ENCODE measurements at places on chromosomes 6 and 20.

- no peak for DNase-seq
Observed at GRCh38 chr6:34315780-34316179, 67.0 kb upstream of the SMIM29 start.

DNA sequence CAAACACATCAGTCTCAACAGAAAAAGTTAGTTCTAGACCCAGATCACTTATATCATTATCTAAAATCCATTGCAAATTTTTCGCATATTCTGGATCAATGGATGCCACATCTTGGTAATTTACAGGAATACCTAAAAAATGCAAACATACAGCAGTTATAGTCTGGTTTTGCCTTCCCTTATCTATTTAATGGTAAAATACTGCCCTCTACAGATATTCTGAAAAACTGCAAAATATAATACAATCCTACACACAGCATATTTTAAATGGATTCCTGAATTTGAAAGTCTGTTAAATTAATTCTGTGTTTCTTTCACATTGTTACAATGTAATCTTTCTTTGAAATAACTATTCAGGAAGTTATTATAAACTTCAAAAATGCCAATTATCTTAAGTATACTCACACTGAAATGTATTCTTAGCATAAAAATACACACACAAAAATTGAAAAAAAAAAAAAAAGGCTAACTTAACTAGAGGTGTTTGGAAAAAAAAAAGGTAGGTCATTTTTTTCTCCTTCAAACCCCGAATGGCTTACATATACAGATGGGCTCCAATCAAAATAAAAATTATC, 88.4 kb downstream of the HACE1 start:
- no peak for DNase-seq

GRCh38 chr6:1630212-1630770, 20.6 kb downstream of the FOXC1 start:
- DNase-seq, result no peak

DNA sequence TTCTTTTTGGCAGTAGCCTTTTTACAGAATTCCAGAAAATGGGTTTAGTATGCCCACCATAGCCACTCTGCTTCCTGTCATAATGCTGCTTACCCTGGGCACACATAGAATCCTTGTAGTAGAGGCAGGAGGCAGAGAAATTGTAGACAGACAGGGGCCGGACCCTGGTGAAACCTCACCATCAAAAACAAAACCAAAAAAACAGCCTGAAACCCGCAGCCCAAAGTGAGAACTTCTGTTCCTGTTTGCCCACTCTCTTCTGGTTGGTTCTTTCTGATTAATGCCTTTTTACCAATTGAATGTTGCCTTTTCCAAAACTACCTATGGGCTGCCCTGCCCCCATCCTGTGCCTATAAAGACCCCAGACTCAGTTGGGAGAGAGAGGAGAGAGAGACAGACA, 188.2 kb downstream of the CDKAL1 start:
- no peak for DNase-seq

DNA sequence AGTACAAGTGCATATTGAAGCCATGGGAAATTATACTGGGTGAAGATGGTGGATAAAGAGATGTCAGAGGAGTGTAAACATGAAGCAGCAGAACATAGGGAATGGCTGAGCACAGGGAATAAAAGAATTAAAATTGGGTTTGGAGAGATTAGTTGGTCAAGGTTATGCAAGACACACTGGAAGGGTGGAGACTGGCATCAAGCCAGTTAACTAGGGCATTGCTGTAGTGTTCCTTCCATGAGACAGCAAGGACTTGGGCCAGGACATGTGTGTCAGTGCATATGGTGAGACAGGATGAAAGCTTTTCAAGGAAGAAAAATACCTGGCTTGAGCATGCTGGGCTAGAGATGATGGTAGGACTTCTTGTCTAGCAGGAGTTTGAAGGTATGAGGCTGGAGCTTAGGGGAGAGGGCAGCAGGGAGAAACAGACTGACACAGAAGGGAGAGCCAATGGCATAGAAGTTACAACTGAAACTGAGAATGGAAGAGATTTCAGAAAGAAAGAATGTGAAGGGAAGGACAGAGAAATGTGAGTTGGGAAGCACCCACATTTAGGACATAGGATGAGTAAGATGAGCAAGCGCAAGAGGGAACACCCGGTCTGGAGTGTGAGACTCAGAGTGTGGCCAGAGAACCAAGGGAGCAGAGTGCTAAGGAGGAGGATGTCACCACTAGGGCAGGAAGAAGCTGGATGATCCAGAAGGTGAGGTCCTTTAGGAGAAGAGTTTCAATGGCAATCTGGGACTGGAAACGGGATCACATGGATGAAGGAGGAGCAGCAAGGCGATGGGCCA, 14.5 kb upstream of the TMEM170B start:
- no peak for DNase-seq

- DNase-seq, result no peak
Observed at GRCh38 chr6:108102965-108103364, 28.4 kb upstream of the OSTM1 start.

- no peak for DNase-seq
Observed at GRCh38 chr6:108565091-108565766, 4.5 kb downstream of the FOXO3 start.

GRCh38 chr6:111478749-111479148, 4.3 kb downstream of the REV3L start:
- no peak for DNase-seq

GRCh38 chr6:4672772-4673171, 103.4 kb upstream of the CDYL start:
- no peak for DNase-seq

DNA sequence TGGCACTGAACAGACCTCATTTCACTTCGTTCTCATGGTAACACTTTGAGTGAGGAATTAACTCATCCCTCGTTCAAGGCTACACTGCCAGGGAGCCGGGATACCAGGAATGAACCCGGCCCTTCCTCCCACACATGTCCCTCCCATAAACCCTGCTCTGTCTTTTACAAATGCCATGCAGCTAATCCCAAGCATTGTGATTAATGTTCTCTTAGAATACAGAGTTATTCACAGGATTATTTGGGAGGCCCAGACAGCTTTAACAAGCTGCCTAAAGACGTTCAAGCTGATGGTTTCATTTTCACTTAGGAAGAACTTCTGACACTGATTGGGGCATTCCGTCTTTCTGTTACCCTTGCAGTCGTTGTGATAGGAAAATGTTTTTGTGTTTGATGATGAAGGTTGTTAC, 42.5 kb upstream of the CD83 start:
- no peak for DNase-seq

DNA sequence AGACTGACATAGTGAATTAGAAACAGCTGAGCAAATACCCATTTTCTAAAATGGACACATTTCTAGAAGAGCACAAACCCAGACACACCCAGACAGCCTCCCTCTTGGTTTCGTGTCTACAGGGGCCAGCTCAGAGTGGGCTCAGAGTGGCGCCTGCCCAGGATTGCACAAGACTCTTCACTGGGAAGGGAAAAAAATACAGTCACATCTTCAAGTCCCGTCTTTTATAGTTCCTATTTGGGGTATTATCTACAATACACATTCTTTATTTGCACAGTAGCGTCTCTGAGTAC, 246.1 kb upstream of the AFDN start:
- no peak for DNase-seq

Data from NCI-H2171 (cell line).